ENCODE measurements at places on chromosomes 13 and 19.

GRCh38 chr19:10262771-10263170 is 8.1 kb upstream of the ICAM1 start:
- no peak overlapping the region for H3K4me3 ChIP-seq
- H3K36me3 ChIP-seq, result no peaks in the 10 kb centered on the region
- H3K4me1 ChIP-seq, result peaks cover 3% of the 10 kb centered on the region
- no peak for DNase-seq
- no peak overlapping the region for H3K27ac ChIP-seq
- no peaks in the 10 kb centered on the region for H3K27me3 ChIP-seq

DNA sequence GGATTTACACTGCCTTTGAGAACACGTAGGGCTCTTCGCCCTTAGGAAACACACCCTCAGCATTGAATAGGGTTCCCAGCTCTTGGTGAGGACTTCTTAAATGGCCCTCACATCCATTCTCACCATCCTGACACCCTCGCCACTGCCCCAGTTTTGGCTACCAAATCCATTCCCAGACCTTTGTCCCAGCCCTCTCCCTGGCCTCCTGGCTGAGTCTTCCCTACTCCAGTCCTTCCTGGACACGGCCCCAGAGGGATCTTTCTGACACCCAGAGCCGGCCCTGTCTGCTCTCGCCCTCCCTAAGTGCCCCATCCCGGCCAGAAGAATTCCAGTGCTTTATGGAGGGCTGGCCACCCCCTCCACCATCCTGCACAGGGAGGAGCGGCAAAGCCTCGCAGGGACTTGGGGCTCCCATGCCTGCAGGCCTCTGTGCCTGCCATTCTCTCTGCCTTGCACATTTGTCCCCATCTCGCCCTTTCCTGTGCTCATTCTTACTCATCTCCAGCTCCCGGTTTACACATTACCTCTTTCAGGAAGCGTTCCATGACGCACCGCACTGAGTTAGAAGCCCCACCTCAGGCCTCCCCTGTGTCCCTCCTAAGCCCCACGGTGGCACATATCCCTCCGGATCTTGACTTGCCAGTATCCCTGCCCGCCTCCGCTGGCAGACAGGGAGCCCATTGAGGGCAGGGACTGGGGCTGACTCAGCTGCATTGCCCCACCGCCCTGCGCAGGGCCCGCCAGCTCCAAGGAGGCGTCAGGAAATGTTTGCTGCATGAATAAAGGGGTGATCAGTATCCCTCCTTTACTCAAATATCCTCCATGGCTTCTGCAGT is 11.0 kb upstream of the KLK14 start:
- no peaks in the 10 kb centered on the region for H3K27me3 ChIP-seq
- no peak for DNase-seq
- no peaks in the 10 kb centered on the region for H3K36me3 ChIP-seq
- peaks cover 18% of the 10 kb centered on the region for H3K4me1 ChIP-seq

- no peaks in the 10 kb centered on the region for H3K36me3 ChIP-seq
- H3K27me3 ChIP-seq, result no peaks in the 10 kb centered on the region
- no peaks in the 10 kb centered on the region for H3K4me1 ChIP-seq
- DNase-seq, result no peak
- H3K4me3 ChIP-seq, result no peak overlapping the region
Observed at GRCh38 chr13:101289764-101290163, 126.5 kb downstream of the NALCN start.

- H3K27me3 ChIP-seq, result no peaks in the 10 kb centered on the region
- DNase-seq, result no peak
- no peak overlapping the region for H3K4me3 ChIP-seq
- H3K4me1 ChIP-seq, result no peaks in the 10 kb centered on the region
Observed at GRCh38 chr19:44580366-44580895, 32.9 kb upstream of the IGSF23 start.

GRCh38 chr13:108816375-108816774 is 187.0 kb downstream of the MYO16 start:
- H3K27ac ChIP-seq, result no peak overlapping the region
- no peaks in the 10 kb centered on the region for H3K4me1 ChIP-seq
- no peaks in the 10 kb centered on the region for H3K27me3 ChIP-seq
- no peak for DNase-seq
- no peaks in the 10 kb centered on the region for H3K36me3 ChIP-seq

Data from spleen (tissue), 13 donors.